ENCODE measurements at places on chromosomes 13 and 19.

DNA sequence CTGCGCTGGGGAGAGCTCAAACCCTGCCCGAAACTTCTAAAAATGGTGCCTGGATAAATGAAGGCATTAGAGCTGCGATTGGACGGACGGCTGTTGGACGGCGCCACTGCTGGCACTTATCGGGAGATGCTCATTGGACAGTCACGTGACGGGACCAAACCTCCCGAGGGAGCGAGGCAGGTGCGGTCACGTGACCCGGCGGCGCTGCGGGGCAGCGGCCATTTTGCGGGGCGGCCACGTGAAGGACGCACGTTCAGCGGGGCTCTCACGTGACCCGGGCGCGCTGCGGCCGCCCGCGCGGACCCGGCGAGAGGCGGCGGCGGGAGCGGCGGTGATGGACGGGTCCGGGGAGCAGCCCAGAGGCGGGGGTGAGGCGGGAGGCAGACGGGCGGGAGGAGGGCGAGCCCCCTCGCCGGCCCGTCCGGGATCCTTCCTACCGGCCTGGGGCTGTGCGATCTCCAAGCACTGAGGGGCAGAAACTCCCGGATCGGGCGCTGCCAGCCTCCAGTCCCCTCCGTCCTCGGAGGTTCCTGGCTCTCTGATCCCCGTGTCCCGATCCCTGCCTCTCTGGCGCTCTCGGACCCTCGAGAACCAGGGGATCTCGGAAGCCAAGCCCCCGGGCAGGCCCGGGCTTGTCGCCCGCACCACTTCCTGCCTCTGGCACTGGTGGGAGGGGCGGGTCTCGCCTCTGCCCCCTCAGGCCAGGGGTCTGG lies at the start of gene BAX:
TSS of gene BAX (plus strand) at position 281 of the 713 bp plus-strand sequence. CDS start at position 335, 54 bp downstream.
- peaks cover 40% of the 10 kb centered on the region for H3K36me3 ChIP-seq
- no peaks in the 10 kb centered on the region for H3K27me3 ChIP-seq
- H3K4me1 ChIP-seq, result peaks cover 28% of the 10 kb centered on the region
- DNase-seq, result peak; percentile 96
- H3K4me3 ChIP-seq, result peak within 1 kb of the TSS; percentile 93

GRCh38 chr19:36997152-36997842 lies 80.9 kb upstream of the ZNF420 start:
- H3K27me3 ChIP-seq, result no peaks in the 10 kb centered on the region
- H3K4me3 ChIP-seq, result no peak overlapping the region
- H3K36me3 ChIP-seq, result peaks cover 37% of the 10 kb centered on the region
- H3K4me1 ChIP-seq, result no peaks in the 10 kb centered on the region
- no peak for DNase-seq

DNA sequence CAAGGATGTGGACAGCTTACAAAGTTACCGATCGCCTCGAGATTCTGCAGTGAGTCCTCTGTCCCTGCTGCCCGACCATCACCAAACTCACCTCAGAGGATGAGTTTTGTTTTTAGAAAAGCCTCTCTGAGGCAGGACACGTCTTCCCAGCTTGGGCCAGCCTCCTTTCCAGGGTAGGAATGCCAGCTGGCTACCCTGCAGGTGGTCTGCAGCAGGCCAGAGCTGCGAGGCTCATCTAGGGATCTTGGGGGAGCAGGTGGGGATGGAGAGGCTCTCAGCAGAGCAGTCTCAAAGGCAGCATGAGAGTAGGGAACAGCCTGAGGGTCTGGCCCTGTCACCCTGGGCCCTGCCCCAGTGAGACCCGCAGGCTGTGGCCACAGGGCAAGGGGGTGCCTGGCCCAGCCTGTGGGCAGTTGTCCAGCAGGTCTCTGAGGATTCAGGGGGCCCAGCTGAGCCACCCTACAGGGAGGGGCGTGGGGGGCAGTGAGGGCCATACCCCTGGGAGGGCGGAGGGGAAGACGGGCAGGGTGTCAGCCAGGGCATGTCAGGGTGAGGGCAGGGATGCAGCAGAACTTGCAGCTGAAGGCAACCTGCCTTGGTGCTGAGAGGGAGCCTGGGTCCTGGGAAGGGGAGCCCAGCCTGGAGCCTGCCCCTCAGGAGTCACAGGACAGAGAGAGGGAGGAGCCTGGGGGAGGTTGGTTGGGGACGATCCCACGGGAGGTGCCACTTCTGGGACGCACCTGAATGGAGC lies 57.3 kb upstream of the TPM4 start:
- H3K36me3 ChIP-seq, result no peaks in the 10 kb centered on the region
- no peak for DNase-seq
- H3K27me3 ChIP-seq, result no peaks in the 10 kb centered on the region
- no peak overlapping the region for H3K27ac ChIP-seq
- no peak overlapping the region for H3K4me3 ChIP-seq

DNA sequence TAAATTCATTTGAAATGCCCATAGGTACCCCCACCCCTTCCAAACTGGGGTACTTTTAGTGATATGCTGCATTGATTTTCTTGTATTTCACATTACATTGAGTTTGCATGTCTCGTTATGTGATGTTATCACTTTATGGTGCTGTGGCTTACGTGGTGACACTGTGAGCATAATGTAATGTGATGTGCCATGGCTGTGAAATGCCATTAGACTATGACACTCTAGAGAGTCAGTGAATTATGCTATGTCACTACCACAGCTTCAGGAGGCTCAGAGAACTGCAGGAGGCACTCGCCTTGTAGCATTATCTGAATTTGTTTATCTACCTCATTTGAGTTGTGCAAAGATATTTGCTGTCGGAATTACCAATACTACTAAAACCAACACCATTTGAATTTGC lies 590.1 kb upstream of the SLC10A2 start:
- no peaks in the 10 kb centered on the region for H3K4me1 ChIP-seq
- no peak for DNase-seq
- no peak overlapping the region for H3K27ac ChIP-seq
- no peak overlapping the region for H3K4me3 ChIP-seq
- H3K36me3 ChIP-seq, result no peaks in the 10 kb centered on the region

DNA sequence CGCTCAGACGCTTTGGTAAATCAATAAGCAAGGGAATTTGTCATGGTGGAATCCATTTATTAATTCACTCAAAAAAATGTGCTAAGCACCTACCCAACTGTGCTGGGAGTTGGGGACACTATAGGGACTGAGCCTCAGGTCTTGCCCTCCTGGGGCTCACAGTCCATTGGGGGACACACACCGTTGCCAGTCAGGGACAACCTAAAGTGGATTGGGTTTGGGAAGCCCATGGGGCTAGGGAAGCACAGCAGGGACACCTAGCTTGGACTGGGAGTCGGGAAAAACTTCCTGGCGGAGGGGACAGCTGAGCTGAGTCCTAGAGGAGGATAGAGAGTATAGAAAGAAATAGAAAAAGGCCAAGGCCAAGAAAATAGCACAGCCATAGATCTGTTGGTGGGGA lies 8.5 kb downstream of the FOSB start:
- peak overlapping the region; percentile 47 for H3K4me3 ChIP-seq
- DNase-seq, result no peak
- no peak overlapping the region for H3K27ac ChIP-seq
- peaks cover 26% of the 10 kb centered on the region for H3K4me1 ChIP-seq
- peaks cover 52% of the 10 kb centered on the region for H3K27me3 ChIP-seq
- H3K36me3 ChIP-seq, result no peaks in the 10 kb centered on the region

DNA sequence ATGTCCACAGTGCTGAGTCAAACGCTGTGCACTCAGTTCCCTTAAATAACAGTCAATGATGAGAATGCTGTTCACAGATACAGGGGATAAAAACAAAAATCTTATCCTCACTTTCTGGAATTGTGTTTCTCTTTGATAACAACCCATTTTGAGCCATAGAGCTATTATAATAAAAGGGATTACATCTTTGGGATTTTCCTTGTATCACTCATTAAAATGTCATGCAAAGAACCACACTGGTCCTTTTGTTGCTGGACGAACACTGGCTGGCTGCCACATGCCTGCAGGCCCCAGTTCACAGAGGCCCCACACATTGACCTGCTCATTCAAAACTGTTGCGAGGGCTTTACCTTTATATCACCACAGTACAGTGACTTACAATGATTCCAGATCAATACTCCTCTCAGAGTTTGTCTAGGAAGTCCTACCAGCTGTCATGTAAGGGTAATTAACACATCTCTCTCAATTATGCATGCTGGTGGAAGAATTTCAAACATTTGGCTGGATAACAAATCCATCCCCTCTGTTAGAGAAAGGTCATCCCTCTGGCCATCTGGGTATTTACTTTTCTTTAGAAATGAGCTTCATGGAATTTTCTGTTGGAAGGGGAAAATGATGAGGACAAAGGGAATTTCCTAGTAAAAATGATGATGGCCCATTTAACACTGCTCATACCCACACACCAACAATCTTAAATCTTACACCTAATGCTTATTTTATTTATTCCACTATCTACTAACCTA lies 85.9 kb downstream of the MBNL2 start:
- peaks cover 4% of the 10 kb centered on the region for H3K36me3 ChIP-seq
- no peaks in the 10 kb centered on the region for H3K4me1 ChIP-seq
- H3K27ac ChIP-seq, result no peak overlapping the region
- H3K4me3 ChIP-seq, result no peak overlapping the region
- DNase-seq, result no peak

DNA sequence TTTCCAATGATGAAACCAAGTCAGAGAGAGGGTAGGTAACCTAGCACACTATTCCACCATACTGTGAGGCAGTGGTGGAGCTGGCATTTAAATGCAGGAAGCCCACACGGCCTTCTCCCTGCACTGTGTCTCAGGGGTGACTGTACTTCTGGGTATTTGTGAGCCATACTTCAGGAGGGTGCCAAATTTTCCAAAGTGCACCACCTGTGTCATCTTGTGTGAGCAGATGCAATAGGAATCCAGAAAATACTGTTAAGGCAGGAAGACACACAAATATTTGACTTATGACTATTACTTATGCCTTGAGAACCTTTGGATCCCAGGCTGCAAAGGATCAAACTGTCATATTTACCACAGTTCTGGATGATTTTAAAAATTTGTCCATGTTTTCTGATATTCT lies 17.3 kb downstream of the ZNF229 start:
- H3K27me3 ChIP-seq, result no peaks in the 10 kb centered on the region
- no peak for DNase-seq
- H3K4me1 ChIP-seq, result no peaks in the 10 kb centered on the region
- H3K4me3 ChIP-seq, result no peak overlapping the region
- H3K27ac ChIP-seq, result no peak overlapping the region

DNA sequence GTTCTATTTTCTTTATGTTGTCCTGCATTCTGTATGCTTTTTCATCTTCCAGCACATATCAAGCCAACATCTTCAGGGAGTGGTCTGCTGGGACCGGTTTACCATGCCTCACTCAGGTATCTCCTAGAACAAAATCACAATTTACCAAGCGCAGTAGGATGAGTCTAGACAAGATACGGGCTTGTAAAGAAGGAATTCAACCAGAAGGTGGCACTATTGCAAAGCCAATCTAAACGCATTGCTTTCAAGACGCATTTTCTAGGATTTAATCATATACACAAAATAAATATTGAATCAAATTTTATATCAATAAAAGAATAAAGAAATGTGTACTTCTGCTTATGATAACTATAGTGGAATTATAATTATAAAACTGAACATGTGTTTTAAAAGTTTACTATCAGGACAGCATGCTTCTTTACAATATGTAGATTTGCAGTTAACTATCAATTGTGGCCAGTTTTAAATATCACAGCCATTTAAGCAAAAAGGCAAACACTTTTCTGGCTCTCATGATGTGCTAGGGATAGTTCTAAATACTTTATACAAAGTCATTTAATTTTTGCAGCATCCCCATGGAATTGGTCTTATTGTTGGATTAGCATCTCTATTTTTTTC lies 16.1 kb upstream of the TPP2 start:
- no peaks in the 10 kb centered on the region for H3K36me3 ChIP-seq
- no peak for DNase-seq

GRCh38 chr19:57031106-57031505 lies 88.7 kb upstream of the USP29 start:
- peaks cover 1% of the 10 kb centered on the region for H3K36me3 ChIP-seq
- no peaks in the 10 kb centered on the region for H3K27me3 ChIP-seq
- H3K4me1 ChIP-seq, result no peaks in the 10 kb centered on the region
- no peak overlapping the region for H3K4me3 ChIP-seq
- no peak for DNase-seq
- no peak overlapping the region for H3K27ac ChIP-seq

- H3K27me3 ChIP-seq, result no peaks in the 10 kb centered on the region
- no peaks in the 10 kb centered on the region for H3K4me1 ChIP-seq
- peaks cover 82% of the 10 kb centered on the region for H3K36me3 ChIP-seq
- no peak for DNase-seq
- no peak overlapping the region for H3K27ac ChIP-seq
These were observed 45.2 kb downstream of the SUCLA2 start for GRCh38 chr13:47955836-47956235.

- peaks cover 31% of the 10 kb centered on the region for H3K36me3 ChIP-seq
- H3K27me3 ChIP-seq, result no peaks in the 10 kb centered on the region
- H3K27ac ChIP-seq, result peak within 1 kb of the TSS; percentile 88
- peak; percentile 70 for DNase-seq
- peaks cover 39% of the 10 kb centered on the region for H3K4me1 ChIP-seq
- peak within 1 kb of the TSS; percentile 88 for H3K4me3 ChIP-seq
These were observed at the start of gene ZNF580 for GRCh38 chr19:55640577-55641425. ZNF580 (plus strand) TSS chr19:55641002; CDS start chr19:55642509, 1,507 bp downstream.

GRCh38 chr19:53254411-53255341 lies at the start of gene ZNF677:
ZNF677 (minus strand) TSS chr19:53254873; CDS start chr19:53251550, 3,323 bp downstream.
- peak within 1 kb of the TSS; percentile 49 for H3K27ac ChIP-seq
- H3K4me1 ChIP-seq, result peaks cover 6% of the 10 kb centered on the region
- peaks cover 7% of the 10 kb centered on the region for H3K36me3 ChIP-seq
- H3K27me3 ChIP-seq, result no peaks in the 10 kb centered on the region
- peak within 1 kb of the TSS; percentile 79 for H3K4me3 ChIP-seq

- H3K4me3 ChIP-seq, result no peak overlapping the region
- H3K36me3 ChIP-seq, result no peaks in the 10 kb centered on the region
- no peaks in the 10 kb centered on the region for H3K4me1 ChIP-seq
- H3K27me3 ChIP-seq, result no peaks in the 10 kb centered on the region
These were observed 212.8 kb downstream of the SLITRK6 start for GRCh38 chr13:85586422-85586831.

DNA sequence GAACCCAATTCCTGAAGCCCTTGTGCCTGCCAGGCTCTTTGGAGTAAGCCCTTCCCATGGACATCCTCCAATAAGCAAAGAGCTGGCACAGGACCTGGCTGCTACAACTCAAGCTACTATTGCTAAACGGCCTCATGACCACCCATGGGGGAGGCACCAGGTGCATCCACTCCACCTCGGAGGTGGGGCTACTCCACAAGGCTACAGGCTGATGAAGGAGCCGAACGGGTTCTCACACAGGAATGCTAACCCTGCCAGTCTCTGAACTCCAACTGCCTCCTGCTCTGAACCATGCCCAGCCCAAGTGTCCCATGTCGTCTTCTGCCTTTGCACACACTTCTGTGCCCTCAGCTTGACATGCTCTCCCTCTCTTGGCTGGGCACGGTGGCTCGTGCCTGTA lies 10.0 kb downstream of the SYMPK start:
- no peak for DNase-seq
- H3K36me3 ChIP-seq, result peaks cover 39% of the 10 kb centered on the region
- no peak overlapping the region for H3K27ac ChIP-seq

DNA sequence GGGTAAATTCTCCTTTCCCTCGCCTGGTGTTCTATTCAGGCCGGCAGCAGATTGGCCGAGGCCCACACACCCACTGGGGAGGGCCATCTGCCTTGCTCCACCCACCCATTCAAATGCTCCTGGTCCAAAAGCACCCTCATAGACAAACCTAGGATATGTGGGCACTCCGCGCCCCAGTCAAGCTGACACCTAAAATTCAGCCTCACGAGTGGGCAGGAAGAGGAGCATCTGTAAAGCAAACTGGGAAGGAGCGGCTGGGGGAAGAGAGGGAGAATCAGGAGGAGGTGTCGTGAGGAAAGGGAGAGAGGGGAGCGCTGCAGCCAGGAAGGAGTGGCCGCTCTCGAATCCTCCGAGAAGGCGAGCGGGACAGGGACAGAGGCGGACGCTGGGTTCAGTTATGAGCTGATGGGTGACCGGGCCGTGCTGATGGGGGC lies 136.9 kb downstream of the USP12 start:
- no peak for DNase-seq
- H3K36me3 ChIP-seq, result no peaks in the 10 kb centered on the region
- H3K27me3 ChIP-seq, result peaks cover 31% of the 10 kb centered on the region
- H3K27ac ChIP-seq, result no peak overlapping the region
- H3K4me3 ChIP-seq, result peak overlapping the region; percentile 5
- peaks cover 4% of the 10 kb centered on the region for H3K4me1 ChIP-seq

All from T-helper 2 cell treated with Interferon-gamma antibody and Interleukin-4, amounts not matched to agents 5 μg/mL and 100 μg/mL, for 36 hours (primary cell).